ENCODE measurements at places on chromosomes 12 and 14.

GRCh38 chr12:111754671-111755070 lies 12.1 kb upstream of the ALDH2 start:
- no peak for DNase-seq

- DNase-seq, result peak; percentile 78
Measured at GRCh38 chr12:107328442-107329133, 235.2 kb upstream of the CRY1 start.

GRCh38 chr14:84492685-84493084 lies 1037.3 kb upstream of the FLRT2 start:
- DNase-seq, result no peak

- peak; percentile 18 for DNase-seq
Measured at GRCh38 chr14:105299654-105300541, 903 bp downstream of the BRF1 start.

- no peak for DNase-seq
Measured at GRCh38 chr14:70213721-70214282, 25.1 kb upstream of the SLC8A3 start.

DNA sequence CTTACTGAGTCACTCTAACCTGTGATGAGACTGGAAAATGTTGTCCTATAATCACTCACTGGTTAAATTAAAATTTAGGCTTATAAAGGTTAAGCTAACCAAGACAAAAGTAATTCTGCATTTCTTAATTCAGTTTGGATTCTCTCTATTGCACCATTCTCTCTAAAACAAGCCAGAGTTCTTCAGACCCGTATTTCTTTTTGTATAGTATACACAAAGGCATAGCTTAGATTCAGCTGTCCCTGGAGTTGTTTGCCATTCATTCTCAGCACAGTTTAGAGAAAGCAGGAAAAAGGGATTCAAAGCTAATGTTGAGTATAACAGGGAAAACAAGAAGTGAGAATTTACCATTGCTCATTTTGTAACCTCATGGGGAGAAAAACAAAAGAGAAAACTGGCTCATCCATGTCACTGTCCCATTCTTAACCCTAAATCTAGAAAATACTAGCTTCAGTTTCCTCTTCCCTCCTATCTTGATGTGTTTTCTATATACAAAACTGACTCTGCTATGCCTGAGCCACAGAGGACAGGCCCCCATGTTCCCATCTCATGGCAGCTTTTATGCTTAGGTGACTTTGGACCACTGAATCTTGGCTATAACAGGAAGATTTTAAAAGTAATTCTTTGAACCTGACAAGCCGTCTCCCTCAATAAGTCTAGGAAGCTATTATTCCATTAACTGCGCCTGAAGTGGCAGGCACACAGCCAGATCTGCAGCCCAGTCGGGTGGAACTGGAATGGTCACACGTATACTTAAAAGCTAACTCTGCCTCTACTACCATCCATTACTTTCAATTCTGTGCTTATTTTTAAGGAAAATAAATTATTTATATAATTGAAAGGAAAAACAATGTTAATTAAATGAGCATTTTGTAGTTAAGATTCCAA lies 7.0 kb downstream of the AREL1 start:
- DNase-seq, result peak; percentile 9

- DNase-seq, result no peak
Measured at GRCh38 chr12:131095826-131096680, 142.3 kb downstream of the ADGRD1 start.

DNA sequence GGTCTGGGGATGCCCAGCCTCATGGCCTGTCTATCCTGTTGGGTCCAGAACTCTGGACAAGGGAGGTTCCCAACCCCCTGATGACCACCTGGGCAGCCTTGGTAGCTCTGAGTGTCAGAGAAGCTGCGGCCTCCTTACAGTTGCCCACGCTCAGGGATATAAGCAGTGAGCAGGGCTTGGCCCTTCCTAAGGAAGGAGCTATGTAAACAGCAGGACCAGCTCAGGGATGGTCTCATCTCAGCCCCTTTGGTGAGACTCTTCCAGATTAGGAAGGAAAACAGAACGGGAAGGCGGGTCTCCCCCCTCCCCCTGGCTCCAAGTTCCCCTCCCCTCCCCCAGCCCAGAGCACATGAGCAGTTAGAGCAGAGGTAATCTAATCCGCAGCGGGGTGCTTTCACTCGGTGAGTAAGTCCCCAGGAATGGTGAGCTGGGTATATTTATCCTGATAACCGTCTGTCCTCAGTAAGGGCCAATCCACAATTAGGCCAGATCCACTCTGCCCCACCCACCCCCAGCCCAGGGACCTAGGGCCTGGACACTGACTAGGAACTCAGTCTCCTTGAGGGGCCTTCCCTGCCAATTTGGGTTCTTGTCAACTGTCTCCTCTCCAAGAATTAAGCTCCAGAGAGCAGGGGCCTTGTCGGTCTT lies 29.5 kb upstream of the RPLP0 start:
- no peak for DNase-seq

GRCh38 chr14:102539544-102540314 lies 30.2 kb upstream of the ANKRD9 start:
- no peak for DNase-seq

GRCh38 chr12:113103756-113104450 lies 31.7 kb downstream of the RASAL1 start:
- DNase-seq, result no peak

- no peak for DNase-seq
Measured at GRCh38 chr12:32679920-32680237, 778 bp downstream of the DNM1L start.
